ENCODE measurements at places on chromosomes 12 and 14. TPM values are rescaled to one million over a fixed set of nuclear protein-coding genes. Genes with fewer than 3 reads are reported as not detected.

GRCh38 chr14:58663494-58664111 lies 25.8 kb downstream of the DACT1 start:
- H3K27ac ChIP-seq: no peak overlapping the region
- no peaks in the 10 kb centered on the region for H3K36me3 ChIP-seq
- DNase-seq: no peak
- H3K4me1 ChIP-seq: no peaks in the 10 kb centered on the region

DNA sequence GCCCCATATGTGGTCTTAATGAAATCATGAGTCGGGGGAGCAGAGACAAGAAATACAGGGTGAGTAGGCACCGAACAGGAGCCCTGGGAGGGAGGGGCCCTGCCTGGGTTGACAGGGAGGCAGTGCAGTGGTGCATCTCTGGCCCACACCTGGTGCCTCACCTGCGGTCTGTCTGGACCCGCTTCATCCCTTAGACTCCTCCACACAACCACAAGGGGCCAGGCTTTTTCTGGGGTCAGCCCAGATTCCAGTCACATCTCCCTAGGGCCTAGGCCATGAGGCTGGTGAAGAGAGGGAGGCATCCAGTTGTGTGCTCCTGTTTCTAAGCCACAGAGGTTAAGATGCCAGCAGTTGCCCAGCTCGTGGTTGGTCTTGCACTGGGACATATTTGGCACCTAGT lies 343.3 kb upstream of the FKBP4 start:
- H3K4me3 ChIP-seq: no peak overlapping the region
- H3K27me3 ChIP-seq: no peaks in the 10 kb centered on the region
- no peaks in the 10 kb centered on the region for H3K36me3 ChIP-seq
- no peaks in the 10 kb centered on the region for H3K4me1 ChIP-seq
- no peak overlapping the region for H3K27ac ChIP-seq
- DNase-seq: no peak

DNA sequence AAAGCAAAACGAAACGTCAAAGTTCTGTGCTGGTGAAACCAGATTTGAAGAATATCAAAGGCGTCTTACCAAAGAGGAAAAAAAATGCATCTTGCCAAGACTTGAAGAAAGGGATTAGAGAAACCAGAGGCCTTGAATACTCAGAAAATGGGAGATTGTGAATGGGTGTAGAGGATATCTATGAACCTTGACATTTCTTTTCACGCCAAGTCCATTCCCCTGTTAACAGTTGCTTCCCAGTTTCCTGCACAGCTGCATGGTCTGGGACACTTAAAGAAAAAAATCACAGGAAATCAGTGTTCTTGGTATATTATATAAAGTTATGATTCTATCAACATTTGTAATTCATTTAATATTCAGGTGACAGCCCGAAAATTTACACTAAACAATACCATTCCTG lies 1.4 kb upstream of the GTF2A1 start:
- H3K4me1 ChIP-seq: peaks cover 24% of the 10 kb centered on the region
- H3K4me3 ChIP-seq: no peak overlapping the region
- no peak overlapping the region for H3K27ac ChIP-seq
- no peaks in the 10 kb centered on the region for H3K27me3 ChIP-seq

DNA sequence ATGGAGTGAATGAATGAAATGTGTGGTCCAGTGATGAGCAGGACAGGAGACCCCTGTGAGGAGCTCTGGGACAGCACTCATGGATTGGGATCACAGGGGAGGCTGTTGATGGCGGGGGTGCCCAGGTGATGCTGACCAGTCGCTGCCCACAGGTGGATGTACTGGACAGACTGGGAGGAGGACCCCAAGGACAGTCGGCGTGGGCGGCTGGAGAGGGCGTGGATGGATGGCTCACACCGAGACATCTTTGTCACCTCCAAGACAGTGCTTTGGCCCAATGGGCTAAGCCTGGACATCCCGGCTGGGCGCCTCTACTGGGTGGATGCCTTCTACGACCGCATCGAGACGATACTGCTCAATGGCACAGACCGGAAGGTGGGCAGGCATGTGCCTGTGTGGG lies 13.3 kb upstream of the LRP1-AS start:
- no peak for DNase-seq
- no peaks in the 10 kb centered on the region for H3K4me1 ChIP-seq
- H3K27me3 ChIP-seq: no peaks in the 10 kb centered on the region
- H3K4me3 ChIP-seq: no peak overlapping the region
- H3K36me3 ChIP-seq: no peaks in the 10 kb centered on the region

PRKAG1 gene
- total RNA-seq: 53.7 TPM

FBXW8 gene
- 9.3 TPM for total RNA-seq

All from CD4-positive, alpha-beta memory T cell (primary cell).